ENCODE measurements at places on chromosomes 12 and 14. TPM values are rescaled to one million over a fixed set of nuclear protein-coding genes. Genes with fewer than 3 reads are reported as not detected.

GRCh38 chr12:132321321-132322118, 7.9 kb downstream of the GALNT9 start:
- H3K36me3 ChIP-seq, result no peaks in the 10 kb centered on the region
- no peak overlapping the region for H3K4me3 ChIP-seq
- DNase-seq, result no peak
- H3K27me3 ChIP-seq, result peaks cover 58% of the 10 kb centered on the region
- no peak overlapping the region for H3K27ac ChIP-seq

- no peaks in the 10 kb centered on the region for H3K27me3 ChIP-seq
- DNase-seq, result no peak
- H3K36me3 ChIP-seq, result no peaks in the 10 kb centered on the region
- H3K4me3 ChIP-seq, result no peak overlapping the region
Observed at GRCh38 chr14:65137648-65138307, 35.5 kb upstream of the MAX start.

C14orf132 gene
- total RNA-seq, result 29.2 TPM

PIANP gene
- 3.9 TPM for total RNA-seq

RERG gene
- 24.2 TPM for total RNA-seq

Measured in type B pancreatic cell (in vitro differentiated cells).